Naive B cell (primary cell): ENCODE measurements at places on chromosomes 7 and 10. TPM values are rescaled to one million over a fixed set of nuclear protein-coding genes. Genes with fewer than 3 reads are reported as not detected.

- H3K27ac ChIP-seq = no peak overlapping the region
- no peak overlapping the region for H3K4me3 ChIP-seq
- H3K27me3 ChIP-seq = no peaks in the 10 kb centered on the region
Measured at GRCh38 chr7:54066643-54067042, 475.5 kb upstream of the VSTM2A start.

DNA sequence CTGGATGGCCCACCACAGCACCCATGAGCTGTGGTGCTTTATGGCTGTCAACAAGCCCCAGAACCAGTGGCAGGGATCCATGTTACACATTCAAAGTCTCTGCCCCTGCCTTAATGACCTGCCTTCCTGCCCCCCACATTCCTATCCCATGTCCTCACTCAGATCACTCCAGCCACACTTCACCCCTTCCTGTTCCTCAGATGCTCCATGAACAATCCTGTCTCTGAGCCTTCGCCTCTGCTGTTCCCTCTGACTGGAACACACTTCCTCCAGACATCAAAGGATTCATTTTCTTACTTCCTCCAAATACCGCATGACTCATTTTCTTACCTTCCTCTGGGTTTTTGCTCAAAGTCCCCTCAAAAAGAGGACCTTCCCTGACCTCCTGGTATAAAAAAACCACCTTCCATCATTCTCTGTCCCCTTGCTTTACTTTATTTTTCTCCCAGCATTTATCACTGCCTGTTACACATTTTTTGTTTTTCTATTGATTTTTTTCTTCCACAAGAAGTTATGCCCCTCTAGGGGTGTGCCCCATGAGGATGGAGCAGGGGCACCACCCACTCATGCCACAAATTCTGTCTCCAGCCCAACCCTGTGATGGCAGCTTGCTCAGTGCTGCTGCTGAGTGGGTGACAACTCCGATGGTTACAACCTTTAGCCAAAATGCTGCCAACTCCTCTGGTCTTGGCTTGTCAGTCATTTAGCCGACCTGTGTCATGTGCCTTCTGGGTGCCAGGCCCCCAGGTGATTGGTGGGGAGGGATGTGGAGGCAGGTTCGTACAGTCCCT lies 18.2 kb downstream of the COL13A1 start:
- no peak overlapping the region for H3K27ac ChIP-seq
- peaks cover 34% of the 10 kb centered on the region for H3K27me3 ChIP-seq
- peaks cover 6% of the 10 kb centered on the region for H3K4me1 ChIP-seq
- no peak for DNase-seq

GRCh38 chr7:110534241-110534931 lies 556.5 kb upstream of the LRRN3 start:
- no peak overlapping the region for H3K4me3 ChIP-seq
- no peak for DNase-seq
- H3K4me1 ChIP-seq = no peaks in the 10 kb centered on the region
- H3K36me3 ChIP-seq = no peaks in the 10 kb centered on the region
- no peak overlapping the region for H3K27ac ChIP-seq

DNA sequence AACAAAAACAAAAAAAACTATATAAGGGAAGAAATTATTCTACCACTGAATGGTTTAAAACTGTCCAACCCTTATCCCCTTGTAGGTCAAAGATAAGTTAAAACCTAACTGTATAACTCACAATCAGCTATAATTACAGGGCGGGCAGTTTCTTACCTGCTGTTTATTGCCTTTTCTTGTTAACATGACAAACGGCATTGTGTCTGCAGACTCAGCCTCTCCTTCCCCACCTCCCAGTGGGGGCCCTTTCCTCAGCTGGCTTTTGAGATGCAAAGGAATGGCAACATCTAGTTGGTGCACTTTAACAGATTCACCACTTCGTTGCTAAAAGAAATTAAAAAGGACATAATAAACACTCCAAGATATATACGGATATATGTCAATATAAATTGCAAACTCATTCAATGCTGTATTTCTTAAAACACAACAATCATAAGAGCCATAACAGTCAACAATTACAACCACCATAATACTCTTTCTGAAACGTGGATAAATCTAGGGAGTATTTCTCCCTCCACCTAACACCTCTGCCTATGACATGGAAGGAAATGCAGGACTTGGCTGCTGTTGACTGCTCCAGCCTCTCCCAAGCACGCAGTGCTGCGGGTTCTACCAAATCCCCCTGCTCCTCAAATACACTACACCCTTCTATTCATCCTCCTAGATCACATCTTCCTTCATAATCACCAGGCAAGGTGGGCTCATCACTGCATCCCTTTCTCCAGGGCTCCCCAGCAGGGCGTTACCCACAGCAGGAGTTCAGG lies 106.0 kb downstream of the UPF2 start:
- H3K4me3 ChIP-seq = no peak overlapping the region
- H3K27me3 ChIP-seq = no peaks in the 10 kb centered on the region
- no peaks in the 10 kb centered on the region for H3K4me1 ChIP-seq
- no peak overlapping the region for H3K27ac ChIP-seq

DNA sequence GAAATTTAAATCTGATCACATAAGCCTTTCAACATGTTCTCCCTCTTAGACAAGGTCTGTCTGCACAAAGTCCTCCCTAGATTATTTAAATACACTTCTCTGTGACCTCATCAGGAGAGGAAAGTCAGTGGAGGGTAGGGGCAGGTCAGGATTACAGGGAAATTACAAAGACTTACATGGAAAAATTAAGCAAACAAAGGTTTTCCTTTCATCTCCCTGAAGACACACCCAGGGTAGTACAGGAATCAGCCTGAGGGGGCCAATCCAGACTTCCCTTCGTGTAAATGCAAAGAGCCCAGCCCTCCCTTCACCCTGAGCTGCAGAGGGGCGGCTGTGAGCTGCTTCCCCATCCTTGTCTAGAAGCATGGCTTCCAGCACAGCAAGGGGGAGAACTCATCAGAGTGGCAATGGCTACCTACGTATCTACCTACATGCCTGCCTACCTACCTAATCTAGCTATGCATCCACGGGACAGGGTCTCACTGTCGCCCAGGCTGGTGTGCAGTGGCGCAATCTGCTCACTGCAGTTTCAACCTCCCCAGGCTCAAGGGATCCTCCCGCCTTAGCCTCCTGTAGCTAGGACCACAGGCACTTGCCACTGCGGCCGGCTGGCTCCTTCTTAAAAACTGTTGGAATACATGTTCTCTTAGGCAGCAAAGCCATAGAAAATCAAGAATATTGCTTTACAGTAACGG lies 33.2 kb downstream of the PITRM1 start:
- H3K27ac ChIP-seq = no peak overlapping the region
- no peak for DNase-seq
- no peaks in the 10 kb centered on the region for H3K27me3 ChIP-seq
- H3K4me3 ChIP-seq = no peak overlapping the region

- no peaks in the 10 kb centered on the region for H3K27me3 ChIP-seq
- H3K4me3 ChIP-seq = no peak overlapping the region
- H3K36me3 ChIP-seq = no peaks in the 10 kb centered on the region
- DNase-seq = no peak
Measured at GRCh38 chr7:70032649-70033048, 434.4 kb downstream of the AUTS2 start.

DNA sequence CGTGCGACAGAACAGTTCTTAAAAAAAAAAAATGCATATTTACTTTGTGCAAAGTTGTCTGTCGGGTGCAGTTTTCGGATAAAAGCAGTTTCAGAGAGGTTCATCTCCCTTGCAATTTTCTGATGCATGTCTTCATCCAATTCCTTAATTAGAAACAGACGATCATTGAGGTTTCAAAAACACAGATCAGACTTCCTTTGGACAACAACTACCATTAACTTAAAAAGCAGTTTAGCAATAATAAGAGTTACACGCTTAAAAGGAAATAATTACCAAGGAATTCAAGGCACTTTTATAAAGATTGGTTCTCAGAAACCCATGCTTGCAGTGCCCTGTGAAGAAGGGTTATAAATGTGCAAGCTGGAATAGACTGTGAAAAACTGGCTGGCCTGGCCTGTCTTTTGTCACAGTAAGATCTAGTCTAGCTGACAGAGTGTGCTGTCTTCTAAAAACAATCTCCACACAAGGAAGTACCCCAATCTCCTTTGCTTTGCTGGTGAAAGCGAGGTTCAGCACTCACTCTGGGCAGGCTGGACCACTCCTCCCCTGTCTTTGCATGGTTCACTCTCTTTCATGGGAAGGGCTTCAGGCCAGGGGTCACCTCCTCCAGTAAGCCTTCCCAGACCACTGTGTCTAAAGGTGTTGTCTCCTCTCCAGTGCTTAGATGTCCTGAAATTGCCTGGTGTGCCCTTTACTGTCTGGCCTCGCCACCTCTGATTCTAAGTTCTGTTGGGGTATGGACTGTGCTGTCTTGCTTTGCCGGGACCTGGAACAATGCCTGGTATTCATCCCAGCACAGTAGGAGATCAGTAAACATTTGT lies 34.8 kb upstream of the HNRNPH3 start:
- peaks cover 24% of the 10 kb centered on the region for H3K4me1 ChIP-seq
- H3K4me3 ChIP-seq = no peak overlapping the region
- H3K27ac ChIP-seq = no peak overlapping the region
- H3K36me3 ChIP-seq = no peaks in the 10 kb centered on the region
- DNase-seq = no peak

DNA sequence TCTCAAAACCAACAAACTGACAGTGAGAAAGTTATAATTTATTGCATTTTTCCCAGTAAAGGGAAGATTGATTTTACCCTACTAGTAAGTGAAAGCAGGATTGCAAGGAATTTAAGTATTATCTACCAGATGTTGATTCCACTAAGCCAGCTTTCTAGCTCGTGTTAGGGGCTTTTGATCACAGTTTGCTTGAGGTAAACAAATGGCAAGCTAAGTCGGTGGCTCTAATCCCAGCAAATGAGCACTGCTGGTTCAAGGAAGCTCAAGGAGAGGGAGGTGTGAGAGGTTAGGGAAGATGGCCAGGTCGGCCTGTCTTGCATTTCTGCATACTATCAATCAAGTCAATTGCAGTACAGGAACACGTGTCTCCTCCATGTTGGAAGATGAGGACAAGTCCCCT lies 448.7 kb upstream of the POM121L12 start:
- no peak overlapping the region for H3K4me3 ChIP-seq
- H3K27me3 ChIP-seq = no peaks in the 10 kb centered on the region
- DNase-seq = no peak
- H3K27ac ChIP-seq = no peak overlapping the region
- no peaks in the 10 kb centered on the region for H3K4me1 ChIP-seq

DNA sequence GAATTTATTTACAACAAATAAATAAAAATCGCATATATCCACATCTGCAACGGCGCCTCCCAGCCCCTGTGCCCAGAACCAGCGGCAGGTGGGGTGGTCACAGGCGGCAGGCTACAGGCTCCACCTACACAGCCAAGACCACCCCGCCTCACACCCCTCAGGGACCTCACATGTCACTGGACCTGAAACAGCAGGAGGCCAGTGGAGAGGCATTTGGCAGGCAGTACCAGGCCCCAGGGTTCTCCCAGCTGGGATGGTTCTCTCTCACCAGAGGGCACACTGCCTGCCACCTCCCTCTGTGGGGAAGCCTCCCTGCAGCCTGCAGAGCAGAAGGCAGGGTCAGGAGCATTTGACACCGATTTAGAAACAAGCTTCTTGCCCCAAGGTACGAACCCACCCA lies 81.5 kb downstream of the MAD1L1 start:
- no peak for DNase-seq
- H3K27me3 ChIP-seq = no peaks in the 10 kb centered on the region
- peaks cover 11% of the 10 kb centered on the region for H3K36me3 ChIP-seq

Gene RBAK
- polyA plus RNA-seq = 4.8 TPM

Gene PDE1C
- polyA plus RNA-seq = not detected

Gene GTF2IRD2
- 27.6 TPM for polyA plus RNA-seq

Gene SDK1
- 0.44 TPM for polyA plus RNA-seq

Gene ITGB8
- polyA plus RNA-seq = not detected

Gene C7orf57
- not detected for polyA plus RNA-seq

Gene TFR2
- 0.67 TPM for polyA plus RNA-seq

Gene FFAR4
- polyA plus RNA-seq = not detected

Gene GNG11
- 4.0 TPM for polyA plus RNA-seq
